ENCODE measurements at places on chromosomes 11 and 22. TPM values are rescaled to one million over a fixed set of nuclear protein-coding genes. Genes with fewer than 3 reads are reported as not detected.

Gene NEAT1
- total RNA-seq, result 457 TPM

Gene POTEH
- not detected for total RNA-seq

Gene OR2AT4
- total RNA-seq, result not detected

Gene SLC36A4
- total RNA-seq, result 8.0 TPM

Gene LUZP2
- not detected for total RNA-seq

Gene ZNF143
- total RNA-seq, result 22.7 TPM

Gene LARGE1
- total RNA-seq, result 152 TPM

Gene C11orf86
- total RNA-seq, result not detected

Gene ELFN2
- 0.22 TPM for total RNA-seq

Gene PNPLA3
- total RNA-seq, result 0.46 TPM

Gene CNTF
- 0.70 TPM for total RNA-seq

Gene PATE2
- total RNA-seq, result not detected

GRCh38 chr11:132357811-132358572 is 987.6 kb downstream of the NTM start:
- DNase-seq, result no peak

- DNase-seq, result no peak
These were observed 32.7 kb upstream of the DDX10 start for GRCh38 chr11:108632041-108632704.

GRCh38 chr11:6152126-6152525 is 18.0 kb downstream of the OR52B2 start:
- no peak for DNase-seq

- peak; percentile 76 for DNase-seq
These were observed at the start of gene TRIM6 for GRCh38 chr11:5596607-5597201. Gene TRIM6, plus strand, starts transcription at chr11:5596637. Its CDS starts 261 bp downstream, at chr11:5596898.

- no peak for DNase-seq
These were observed 43.2 kb downstream of the PIK3C2A start for GRCh38 chr11:17164361-17165246.

DNA sequence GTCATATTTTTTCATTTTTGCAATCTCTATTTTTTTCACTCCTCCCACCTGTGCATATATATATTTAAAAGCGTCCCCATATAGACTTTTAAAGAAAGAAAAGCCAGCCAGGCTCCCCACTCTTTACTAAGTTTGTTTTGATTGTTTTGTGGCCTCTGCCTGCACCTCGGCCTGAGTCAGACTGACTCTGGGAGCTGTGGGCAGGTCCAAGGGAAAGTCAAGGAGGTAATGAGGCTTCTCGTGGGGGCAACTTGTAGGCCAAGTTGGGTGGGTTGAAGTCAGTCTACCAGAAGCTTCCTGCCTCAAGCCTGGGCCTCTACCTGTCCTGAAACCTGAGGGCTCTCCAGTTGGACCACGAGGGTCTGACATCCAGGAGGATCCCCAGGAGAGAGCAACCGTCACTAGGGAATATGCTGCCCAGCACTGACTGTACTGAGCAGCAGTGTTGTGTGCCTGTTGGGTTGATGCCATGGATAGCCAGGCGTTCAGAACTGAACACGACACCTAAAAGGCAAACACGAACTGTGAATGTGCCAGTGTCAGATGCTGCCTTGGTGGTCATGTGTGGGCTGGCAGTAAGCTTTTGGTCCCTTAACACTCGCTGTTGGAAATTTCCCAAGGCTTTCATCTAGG is 58.8 kb downstream of the BMAL1 start:
- DNase-seq, result no peak

GRCh38 chr22:23072077-23072910 is 2.0 kb downstream of the GNAZ start:
- DNase-seq, result peak; percentile 27

GRCh38 chr11:12251666-12252560 is 125.5 kb upstream of the PARVA start:
- no peak for DNase-seq

All from Right ventricle myocardium inferior (tissue), 1 donor.